Stimulated activated CD4-positive, alpha-beta T cell treated with anti-CD3 and anti-CD28 coated beads, Interleukin-4, amount 100 ng/mL, for 24 hours (primary cell): ENCODE measurements at places on chromosomes 1 and 21.

GRCh38 chr1:208821939-208822338, 577.8 kb upstream of the PLXNA2 start:
- DNase-seq: no peak

DNA sequence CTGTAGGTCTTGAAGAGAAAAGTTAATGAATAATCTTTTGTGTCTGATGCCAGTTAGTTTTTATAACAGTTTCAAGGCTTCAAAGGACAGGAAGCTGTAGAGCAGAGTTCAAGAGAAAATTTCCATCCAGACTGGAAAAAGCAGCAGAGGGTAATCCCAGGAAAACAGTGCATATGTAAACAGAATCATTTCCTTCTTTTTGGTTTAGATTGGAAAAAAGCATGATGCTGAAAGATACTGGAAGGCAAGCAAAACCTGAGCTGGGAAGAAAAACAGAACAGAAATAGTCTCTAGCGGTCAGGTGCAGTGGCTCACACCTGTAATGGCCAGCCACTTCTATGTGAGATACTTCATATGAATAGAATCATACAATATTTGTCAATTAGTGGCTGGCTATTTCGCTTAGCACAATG, 71.9 kb downstream of the ZSWIM5 start:
- DNase-seq: no peak

- DNase-seq: peak; percentile 40
Measured at GRCh38 chr21:26169611-26170470, 729 bp downstream of the APP start.

DNA sequence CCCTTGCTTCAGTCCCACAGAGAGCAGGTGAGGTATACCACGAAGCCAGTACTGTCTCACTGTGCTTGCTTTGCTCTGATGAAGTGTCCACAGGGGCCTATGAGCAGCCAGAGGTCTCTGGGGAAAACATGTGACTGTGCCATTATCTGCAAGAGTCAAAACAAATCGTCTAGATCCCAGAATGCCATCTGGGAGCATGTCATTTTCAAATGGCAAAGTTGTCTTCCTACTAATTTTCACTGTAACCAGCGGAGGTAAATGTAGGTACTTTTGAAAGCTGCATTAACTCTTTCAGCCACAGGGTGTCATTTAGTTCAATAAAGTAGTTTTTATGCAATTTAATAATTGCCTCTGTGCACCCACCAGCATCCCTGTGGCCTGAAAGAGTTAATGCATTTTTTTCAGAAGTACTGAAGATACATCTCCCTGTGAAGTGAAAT, 173.6 kb upstream of the SGIP1 start:
- no peak for DNase-seq

GRCh38 chr1:161502181-161502580, 3.1 kb upstream of the FCGR2A start:
- no peak for DNase-seq

GRCh38 chr1:241413386-241413785, 56.4 kb upstream of the RGS7 start:
- no peak for DNase-seq

- peak; percentile 47 for DNase-seq
Measured at GRCh38 chr1:13700521-13701270, 708 bp downstream of the PRDM2 start.

- DNase-seq: no peak
Measured at GRCh38 chr1:209134001-209134400, 449.5 kb upstream of the CAMK1G start.

DNA sequence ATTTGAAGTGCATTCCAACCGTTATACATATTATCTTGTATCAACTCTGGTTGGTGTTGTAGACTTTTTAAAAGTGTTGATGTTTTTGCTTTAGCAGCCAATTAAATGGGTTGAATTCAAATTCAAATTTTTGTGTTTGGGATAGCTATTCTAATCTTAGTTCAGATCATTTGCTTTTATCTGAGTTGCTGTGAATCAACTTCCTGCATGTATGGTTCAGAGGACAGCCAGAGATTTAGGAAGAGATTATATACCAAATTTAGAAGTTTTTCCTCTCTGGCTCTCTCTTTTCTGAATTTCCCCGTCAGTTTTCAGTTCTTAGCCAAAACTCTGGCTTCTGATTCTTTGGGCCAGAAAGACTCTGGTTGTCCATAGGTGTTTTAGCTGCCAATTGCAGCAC, 415.5 kb downstream of the NUF2 start:
- DNase-seq: no peak

GRCh38 chr1:55519937-55520683, 304.9 kb upstream of the USP24 start:
- no peak for DNase-seq

DNA sequence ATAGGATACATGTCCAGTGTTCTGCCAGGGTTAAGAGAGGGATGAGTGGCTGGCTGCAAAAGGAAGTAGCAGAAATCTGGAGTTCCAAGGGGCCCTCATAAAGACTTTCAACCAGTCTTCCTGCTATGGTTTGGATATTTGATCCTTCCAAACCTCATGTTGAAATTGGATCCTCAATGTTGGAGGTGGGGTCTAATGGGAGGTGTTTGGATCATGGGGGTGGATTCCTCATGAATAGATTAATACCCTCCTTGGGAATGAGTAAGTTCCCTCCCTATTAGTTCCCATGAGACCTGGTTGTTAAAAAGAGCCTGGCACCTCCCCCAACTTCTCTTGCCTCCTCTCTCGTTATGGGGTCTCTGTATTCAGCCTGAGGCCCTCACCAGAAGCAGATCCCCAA, 10.1 kb upstream of the GNG12 start:
- no peak for DNase-seq

GRCh38 chr1:119368554-119368953, at the start of gene HAO2:
Gene HAO2, plus strand, starts transcription at chr1:119368785. Its CDS starts 12,301 bp downstream, at chr1:119381086.
- no peak for DNase-seq

- DNase-seq: no peak
Measured at GRCh38 chr1:86739648-86740509, 35.5 kb downstream of the SH3GLB1 start.

DNA sequence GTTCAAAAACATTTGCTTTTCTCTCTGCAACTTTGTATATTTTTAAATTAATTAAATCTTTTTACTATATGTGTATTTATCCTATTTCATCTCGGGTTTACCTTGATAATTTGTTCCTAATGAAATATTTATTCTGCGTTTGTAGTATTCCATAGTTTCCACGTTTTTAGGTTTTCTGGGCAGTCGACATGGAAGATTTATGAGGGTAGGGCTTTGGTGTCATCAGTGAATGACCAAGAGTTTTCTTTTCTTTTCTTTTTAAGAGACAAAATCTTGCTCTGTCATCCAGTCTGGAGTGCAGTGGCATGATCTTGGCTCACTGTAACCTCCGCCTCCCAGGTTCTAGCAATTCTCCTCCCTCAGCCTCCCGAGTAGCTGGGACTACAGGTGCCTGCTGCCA, 17.2 kb upstream of the ZNF669 start:
- no peak for DNase-seq

GRCh38 chr21:36854391-36854790, 112.1 kb downstream of the HLCS start:
- no peak for DNase-seq

DNA sequence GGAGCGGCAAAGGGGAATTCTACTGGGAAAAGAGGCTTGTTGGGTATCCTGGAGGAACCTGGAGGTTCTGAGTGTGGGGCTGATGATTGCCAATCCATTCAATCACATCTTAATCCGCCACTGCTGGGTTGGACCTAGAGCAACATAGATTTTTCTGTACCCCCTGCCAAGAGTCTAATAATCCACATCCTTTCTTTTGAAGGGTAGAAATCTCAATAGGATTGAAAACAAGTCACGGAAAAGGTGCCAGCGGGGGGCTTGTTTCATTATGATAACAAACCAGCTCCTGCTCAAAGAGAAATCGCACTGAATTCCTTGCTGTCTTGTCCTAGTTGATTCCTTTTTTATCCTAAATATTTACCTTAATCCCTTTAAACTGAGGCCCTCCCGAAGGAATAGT, 528.5 kb downstream of the ADGRL2 start:
- DNase-seq: no peak

DNA sequence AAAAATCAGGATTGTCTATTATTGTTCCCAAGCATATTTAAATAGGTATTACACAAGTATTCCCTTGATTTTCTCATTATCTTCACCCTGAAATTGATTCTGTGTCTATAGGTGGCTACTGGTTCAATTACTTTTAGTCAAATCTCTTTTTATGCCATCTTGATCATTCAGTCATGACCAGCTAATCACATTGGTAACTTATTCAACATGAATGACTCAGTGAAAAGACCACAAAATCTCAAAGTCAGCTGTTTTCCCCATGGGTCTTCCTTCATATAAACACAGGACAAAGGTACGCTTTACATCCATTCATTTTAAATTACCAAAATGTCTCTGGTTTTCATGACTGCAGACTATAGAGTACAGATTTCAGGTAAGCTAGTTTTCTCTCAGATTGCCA, 23.7 kb upstream of the NRIP1 start:
- DNase-seq: no peak

DNA sequence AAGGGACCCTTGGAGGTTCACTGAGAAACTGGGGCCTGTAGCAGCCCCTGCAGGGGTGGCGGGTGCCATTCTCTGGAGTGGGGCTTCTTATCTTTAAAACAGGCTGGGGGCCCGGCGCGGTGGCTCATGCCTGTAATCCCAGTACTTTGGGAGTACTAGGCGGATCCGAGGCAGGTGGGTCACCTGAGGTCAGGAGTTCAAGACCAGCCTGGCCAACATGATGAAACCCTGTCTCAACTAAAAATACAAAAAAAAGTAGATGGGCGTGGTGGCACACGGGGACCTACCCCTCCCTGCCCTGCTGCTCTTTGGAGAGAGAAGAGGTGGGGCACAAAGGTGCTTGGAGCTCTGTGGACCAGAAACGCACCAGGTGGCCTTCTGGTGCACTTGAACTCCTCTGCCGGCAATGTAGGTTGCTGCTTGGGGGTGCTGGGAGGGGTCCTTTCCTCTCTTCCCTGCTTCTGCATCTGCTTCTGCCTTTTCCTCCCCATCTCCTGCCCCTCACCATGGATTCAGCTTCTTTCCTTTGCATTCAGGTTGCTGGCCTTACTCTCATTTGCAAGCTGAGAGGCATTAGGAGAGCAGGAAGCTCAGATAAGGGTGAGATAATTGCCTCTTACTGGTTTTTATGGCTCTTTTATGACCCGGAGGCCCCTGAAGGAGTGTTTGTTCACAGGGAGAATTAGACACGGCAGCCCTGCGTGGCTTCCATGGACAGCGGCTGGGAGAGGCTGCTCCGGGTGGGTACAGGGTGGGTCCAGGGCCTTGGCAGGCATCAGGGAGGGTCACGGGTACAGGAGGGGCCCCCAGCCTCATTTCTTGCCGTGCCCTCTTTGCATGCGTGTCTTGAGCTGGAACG, 57.4 kb downstream of the ARHGEF10L start:
- no peak for DNase-seq

- no peak for DNase-seq
Measured at GRCh38 chr1:211280910-211281309, 21.7 kb downstream of the RCOR3 start.

- DNase-seq: peak; percentile 41
Measured at GRCh38 chr1:172837816-172838679, 179.1 kb downstream of the FASLG start.

- DNase-seq: no peak
Measured at GRCh38 chr1:104294259-104294658, 544.6 kb downstream of the AMY1C start.

- no peak for DNase-seq
Measured at GRCh38 chr1:207243442-207244408, 77.8 kb upstream of the CD55 start.

- DNase-seq: no peak
Measured at GRCh38 chr1:178262120-178262500, 168.2 kb downstream of the RASAL2 start.

DNA sequence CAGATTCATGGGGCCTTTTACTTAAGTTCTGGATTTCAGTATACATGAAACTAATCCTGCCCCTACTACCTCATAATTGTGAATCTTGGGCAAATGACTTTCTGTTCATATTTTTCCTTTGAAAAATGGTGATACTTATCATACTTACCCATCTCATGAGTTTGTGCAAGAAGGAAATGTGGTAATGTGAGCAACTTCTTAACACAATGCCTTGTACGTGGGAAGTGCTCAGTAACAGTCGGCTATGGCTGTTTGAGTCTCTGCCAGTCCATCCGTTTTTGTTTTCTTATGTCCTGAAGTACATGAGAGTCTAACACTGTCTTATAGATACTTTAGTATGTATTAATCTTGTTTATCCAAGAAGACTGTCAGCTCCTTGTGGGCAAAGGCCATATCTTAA, 86.5 kb downstream of the PATJ start:
- no peak for DNase-seq

DNA sequence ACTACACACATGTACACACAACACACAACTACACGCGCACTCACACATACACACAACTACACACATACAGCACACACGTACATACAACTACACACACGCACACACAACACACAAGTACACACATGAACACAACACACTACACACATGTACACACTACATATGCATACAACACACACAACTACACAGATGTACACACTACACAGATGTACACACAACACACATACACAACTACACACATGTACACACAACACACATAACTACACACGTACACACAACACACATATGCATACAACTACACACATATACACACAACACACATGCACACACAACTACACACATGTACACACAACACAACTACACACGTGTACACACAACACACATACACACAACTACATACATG, 318.6 kb downstream of the CAMTA1 start:
- no peak for DNase-seq

- DNase-seq: no peak
Measured at GRCh38 chr1:22096463-22096862, 44.0 kb downstream of the CDC42 start.

- peak; percentile 30 for DNase-seq
Measured at GRCh38 chr21:14120091-14120734, 90.5 kb downstream of the LIPI start.
